ENCODE measurements at places on chromosomes 1 and 21.

- DNase-seq = no peak
Measured at GRCh38 chr1:247334378-247335133, 2.9 kb upstream of the ZNF496 start.

DNA sequence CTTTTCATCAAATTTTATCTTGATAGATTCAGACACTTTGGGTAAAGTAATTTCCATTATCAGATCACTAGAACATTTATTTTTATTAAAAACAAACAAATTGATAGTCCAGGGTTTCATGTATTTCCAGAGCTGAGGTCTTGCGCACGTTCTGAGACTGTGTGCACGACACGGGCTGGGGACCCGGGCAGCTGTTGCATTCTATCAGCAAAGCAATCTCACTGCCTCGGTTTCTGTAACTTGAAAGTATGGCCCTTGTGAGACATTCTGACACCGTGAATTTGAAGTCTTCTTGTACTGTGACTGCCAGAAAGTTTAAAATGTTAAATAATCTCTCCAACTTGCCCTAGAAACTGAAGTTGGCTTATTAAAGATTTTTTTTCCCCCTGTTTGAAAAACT lies 746.9 kb upstream of the ADGRL2 start:
- DNase-seq = no peak

GRCh38 chr1:208189716-208190115 lies 54.5 kb downstream of the PLXNA2 start:
- no peak for DNase-seq

GRCh38 chr1:110707232-110707631 lies 32.5 kb upstream of the KCNA3 start:
- no peak for DNase-seq

GRCh38 chr21:36990508-36991205 lies 15.8 kb upstream of the RIPPLY3 start:
- DNase-seq = no peak

GRCh38 chr1:3236955-3237354 lies 168.0 kb downstream of the PRDM16 start:
- no peak for DNase-seq

DNA sequence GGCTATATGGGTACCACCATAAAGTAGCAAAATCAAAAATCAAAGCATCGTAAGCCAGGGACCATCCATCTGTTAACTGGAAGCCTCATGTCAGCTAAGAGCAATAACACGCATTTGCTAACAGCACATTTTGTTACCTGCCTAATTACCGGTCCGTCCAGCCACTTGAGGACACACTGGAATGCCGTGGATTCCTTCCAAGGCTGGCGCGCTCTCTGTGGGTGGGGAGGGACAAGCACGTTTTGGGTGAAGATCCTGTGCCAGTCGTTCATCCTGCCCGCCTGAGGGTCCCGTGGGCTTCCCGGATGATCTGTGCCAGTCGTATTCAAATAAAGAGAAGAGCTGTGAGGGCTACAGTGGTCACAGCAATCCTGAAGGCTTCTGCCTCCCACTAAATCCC lies 6.2 kb downstream of the NPHP4 start:
- DNase-seq = no peak

DNA sequence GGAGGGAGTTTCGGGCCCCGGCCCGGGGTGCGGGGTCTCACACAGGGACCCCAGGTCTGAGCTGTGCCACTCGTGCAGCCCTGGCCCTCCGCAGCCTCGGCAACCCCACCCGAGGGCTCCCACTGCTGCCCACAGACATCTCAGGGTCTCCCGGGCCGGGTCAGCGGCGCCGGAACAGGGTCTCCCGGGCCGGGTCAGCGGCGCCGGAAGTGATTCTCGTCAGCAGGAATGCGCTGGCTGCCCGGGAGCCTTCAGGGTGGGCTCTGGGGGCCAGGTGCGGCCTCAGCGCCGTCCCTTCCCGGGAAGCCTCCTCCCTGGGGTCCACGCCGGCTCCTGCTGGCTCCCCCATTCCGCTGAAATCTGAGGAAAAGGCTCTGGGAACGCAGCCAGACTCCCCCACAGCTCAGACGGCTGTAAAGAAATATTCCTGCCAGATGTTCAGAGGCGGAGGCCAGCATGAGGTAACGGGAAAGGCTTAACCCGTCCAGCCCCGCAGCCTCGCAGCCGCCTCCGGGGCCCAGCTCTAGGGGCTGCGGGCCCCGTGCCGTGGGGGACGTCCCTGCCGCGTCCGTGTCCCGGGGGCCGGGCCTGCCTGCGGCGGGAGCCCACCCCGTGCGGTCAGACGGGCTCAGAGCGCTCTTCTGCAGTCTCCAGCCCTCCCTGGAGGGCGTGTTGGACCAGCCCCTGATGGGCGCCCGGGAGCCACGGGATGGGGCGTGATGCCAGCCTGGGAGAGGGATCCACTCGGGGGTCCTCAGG lies 8.7 kb upstream of the COL6A1 start:
- DNase-seq = no peak

GRCh38 chr1:222523852-222524251 lies 24.1 kb downstream of the HHIPL2 start:
- no peak for DNase-seq

DNA sequence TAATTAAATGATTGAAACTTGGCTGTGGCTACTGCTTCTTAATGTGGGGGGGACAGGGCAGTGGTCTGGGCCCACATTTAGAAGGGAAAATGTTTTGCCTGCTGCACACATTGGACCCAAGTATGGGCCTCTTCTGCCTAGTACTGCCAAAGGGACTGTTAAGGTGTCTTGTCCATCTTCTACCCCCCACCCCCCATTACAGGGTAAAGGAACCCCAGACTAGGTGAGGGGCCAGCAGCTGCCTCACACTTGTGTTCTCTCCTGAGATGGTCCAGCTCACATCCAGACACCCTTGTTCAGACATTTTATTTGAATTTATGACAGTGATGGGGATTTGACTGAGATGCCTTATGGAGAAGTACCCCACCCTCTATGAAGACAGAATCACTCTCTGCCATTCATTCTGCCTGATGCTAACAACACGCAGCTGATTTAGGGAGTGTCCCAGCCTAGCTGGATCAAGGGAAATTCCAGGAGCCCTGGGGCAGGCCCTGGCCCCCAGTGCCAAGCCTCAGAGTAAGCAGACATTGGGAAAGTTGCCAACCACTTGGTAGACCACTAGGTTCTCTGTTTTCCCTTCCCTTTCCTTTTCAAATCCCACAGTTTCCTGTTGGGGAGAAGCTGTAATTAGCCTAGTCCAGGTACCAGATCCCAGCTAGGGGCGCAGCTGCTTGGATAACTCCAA lies 42.1 kb downstream of the YARS1 start:
- DNase-seq = no peak

DNA sequence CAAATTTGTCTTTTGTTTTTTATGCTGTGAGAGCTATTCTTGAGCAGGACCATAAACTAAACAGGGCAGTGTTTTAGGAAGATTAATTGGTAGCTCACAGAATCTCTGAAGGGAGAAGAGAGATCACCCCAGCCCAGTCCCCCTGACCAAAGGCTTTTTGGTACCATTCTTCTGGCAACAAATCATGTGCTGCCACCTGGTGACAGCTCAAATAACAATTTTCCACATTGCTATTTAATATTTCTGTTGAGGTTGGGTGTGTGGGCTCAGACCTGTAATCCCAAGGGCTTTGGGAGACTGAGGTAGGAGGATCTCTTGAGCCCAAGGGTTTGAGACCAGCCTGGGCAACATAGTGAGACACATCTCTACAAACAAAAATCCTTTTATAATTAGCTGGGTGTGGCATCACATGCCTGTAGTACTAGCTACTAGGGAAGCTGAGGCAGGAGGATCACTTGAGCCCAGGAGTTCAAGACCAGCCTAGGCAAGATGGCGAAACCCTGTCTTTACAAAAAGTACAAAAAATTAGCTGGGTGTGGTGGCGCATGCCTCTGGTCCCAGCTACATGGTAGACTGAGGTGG lies 2.2 kb upstream of the TESK2 start:
- DNase-seq = no peak

GRCh38 chr1:13783551-13783950 lies 83.6 kb downstream of the PRDM2 start:
- no peak for DNase-seq

DNA sequence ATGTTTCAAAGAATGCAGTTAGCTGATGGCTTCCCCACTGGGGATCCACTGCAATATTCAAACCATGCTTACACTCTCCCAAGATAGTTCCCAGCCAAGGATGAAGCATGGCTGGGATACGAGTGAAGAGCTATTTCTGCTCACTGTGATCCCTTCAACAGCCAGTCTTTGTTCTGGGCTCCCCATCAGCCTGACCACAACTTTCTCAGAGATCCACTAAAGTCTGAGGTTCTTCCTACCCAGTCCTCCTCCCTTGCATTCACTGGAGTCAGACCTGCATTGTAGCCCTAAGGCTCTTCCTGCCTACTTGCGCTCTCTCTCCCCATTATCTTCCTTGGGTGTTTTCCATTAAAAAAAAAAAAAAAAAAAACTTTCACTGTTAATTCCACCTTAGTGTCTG lies 101.4 kb downstream of the TTLL7 start:
- no peak for DNase-seq

DNA sequence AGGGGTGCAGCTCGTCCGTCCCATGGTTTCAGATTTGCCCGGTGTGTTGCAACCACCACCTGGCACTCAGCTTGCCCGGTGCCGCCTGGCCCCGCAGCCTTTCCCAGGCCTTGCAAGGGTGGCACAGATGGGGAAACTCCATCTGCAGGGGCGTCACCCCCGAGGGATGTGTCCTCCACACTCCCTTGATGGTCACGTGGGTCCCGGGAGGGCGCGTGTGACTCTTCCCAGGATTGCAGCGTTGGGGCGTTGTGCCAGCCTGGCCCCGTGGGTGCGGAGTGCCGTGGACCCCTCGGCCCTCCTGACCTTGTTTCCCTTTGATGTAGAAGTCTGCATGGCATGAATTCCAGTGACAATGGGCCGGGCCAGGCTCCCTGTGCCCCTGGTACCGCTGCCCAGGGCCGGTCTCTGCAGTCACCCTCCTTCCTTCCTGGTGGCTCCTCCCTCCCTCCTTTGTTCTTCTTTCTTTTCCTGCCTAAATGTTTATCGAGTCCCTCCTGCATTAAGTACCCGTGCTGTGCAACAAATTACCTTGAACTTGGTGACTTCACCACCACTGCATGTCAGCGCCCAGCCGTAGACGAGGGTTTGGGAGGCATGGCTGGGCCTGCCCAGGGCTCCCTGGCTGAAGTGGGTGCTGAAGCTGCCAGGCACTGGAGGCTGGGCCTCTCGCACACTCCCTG lies 22.9 kb downstream of the RRP1 start:
- DNase-seq = no peak

DNA sequence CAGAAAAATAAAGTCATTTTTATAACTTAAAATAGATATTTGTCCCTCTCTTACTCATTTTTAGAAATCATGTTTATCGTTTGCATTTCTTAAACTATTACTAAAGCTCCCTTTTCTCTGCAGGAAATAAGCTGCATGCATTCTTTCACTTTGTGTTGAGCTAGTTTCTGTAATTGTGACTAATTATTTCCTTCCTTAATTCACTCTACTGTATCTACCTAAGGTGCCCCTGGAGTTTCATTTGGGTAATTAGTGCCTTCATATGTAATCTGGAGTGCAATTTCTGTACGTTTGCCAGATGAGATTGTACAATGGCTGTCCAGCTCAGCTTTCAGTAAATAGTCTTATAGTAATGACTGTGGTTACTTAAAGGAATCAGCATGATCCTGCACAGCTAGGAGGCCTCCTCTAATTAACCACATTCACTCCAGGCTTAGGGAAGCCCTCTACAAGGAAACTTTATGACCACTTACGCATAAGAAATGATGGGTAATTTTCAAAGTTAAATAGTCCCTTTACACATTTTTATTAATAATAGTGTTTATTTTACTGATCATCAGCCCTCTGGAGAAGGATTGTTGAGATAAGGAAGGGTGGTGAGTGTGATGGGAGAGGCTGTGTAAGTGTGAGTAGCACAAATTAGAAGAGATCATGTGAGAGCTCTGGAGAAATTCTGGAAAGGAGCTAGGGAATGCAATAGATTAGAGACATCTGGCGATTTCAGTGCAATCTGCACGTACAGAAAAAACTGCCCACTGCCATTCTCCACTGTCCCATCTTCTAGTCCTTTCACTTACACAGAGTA lies 86.8 kb downstream of the LRRC8C start:
- no peak for DNase-seq

DNA sequence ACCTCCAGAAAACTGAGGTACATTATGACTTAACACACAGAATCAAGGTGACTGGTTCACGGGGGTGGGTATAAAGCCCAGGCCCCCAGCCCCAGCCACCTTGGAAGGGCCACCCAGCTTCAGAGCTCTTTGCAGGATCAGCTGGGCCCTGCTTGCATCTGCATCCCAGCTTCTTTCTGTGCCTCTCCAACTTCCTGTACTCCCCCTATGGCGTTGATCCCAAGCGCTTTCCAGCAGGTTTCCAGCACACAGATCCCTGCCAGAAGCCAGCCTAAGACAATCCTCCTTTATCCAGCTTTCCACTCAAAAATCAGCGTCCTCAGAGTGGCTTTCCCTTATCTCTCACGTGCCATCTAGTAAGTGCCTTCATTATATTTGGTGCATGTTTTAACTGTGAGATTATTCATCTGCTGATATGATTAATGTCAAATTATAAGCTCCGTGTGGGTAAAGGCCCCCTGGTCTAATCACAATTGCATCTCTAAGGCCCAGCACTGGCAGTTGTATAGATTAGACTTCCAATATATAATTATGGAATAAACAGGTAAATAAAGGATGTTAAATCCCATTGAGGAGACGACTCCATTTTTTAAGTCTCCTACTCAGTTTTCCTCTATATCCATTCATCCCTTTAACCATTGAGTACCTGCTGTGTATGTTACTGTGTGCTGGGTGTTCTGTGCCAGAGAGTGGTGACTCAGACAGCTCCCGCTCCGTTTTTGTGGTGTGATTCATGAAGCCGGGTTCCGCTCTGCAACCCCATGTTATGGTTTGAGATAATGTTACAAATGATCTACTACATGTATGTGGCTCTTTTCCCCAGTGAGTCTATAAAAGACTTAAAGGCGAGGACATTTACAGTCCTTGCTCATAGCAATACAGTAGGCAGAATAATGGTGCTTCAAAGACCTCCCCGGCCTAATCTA lies 387.6 kb downstream of the PCP4 start:
- no peak for DNase-seq

DNA sequence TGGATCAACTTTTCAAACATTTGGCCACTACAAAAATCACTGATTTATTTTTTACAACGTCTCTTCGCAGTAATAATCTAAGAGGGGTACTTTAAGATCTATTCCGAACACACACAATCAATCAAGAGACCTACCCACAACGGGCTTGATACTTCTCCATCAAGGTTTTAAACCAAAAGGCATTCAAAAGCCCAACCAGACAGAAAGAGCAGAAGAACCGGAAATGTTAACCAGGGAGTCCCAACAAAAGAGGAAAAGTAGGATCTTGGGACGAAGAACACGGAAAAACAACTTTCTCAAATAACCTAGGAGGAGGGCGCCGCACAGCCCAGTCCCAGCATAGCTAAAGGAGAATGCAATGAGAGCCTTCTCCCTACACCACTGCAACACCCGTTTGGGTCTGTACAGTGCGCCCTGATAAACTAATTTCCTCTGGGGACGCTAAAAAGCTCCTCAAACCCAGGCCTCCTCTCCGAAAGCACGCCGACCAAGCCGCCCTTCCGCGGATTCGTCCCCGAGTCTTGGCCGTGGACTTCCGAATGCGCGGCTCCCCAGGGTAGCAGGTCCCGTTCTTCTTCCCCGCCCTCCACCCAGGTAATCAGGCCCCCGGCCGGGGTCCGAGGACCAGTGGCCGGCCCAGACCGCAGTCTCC lies 623 bp downstream of the RPL22 start:
- no peak for DNase-seq
